ENCODE measurements at places on chromosomes 5 and 9. TPM values are rescaled to one million over a fixed set of nuclear protein-coding genes. Genes with fewer than 3 reads are reported as not detected.

CDK7 gene
- 67.9 TPM for total RNA-seq

DNA sequence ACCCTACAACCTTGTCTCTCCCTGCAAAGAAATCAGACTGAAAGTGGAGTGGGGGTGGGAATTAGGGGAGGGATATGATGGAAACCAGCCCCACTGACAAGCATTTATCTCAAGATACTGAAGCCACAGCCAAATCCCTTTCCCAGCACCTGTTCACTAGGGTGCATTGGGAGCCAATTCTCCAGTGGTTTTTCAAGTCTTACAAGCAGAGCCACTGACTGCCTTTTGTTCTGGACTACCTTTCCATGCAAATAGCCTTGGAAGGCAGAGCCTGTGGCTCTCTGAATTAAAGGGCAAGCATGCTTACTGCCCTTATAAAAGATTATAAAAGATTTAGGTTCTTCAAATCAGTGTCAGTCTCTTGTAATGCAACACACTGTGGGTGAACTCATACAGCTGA is 8.8 kb upstream of the GGTA1 start:
- DNase-seq = no peak

NR5A1 gene
- 0.30 TPM for total RNA-seq

GRCh38 chr5:36073595-36074216 is 7.0 kb upstream of the UGT3A2 start:
- DNase-seq = peak; percentile 54

PRRX2 gene
- 10.8 TPM for total RNA-seq

AMBP gene
- 1.7 TPM for total RNA-seq

ANKRD33B gene
- 1.6 TPM for total RNA-seq

GRCh38 chr5:171310212-171310818 is 1.3 kb downstream of the TLX3 start:
- peak; percentile 86 for DNase-seq

DNA sequence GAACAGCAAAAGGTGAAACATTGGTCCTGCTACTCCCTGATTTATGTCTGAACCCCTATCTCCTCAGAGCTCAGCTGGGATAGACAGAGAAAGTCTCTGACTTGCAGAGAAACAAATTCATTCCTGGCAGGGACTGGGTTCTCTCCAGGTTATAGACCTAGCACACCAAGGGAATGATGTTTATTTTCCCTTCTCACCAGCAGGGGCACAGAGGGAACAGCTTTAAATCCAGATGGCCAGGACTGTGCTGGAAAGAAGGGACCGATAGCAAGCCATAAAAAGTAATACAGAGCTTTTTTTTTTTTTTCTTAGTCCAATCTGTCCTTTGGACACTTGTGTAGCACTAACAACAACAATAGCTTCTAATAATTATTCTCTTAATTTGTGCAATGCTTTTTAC is 141.1 kb upstream of the C9orf72 start:
- DNase-seq = peak; percentile 30

Measured in H7 (cell line).